ENCODE measurements at places on chromosomes 5 and 9.
A peak's percentile ranks its signal among the peaks of the same experiment; 100 is the strongest.

DNA sequence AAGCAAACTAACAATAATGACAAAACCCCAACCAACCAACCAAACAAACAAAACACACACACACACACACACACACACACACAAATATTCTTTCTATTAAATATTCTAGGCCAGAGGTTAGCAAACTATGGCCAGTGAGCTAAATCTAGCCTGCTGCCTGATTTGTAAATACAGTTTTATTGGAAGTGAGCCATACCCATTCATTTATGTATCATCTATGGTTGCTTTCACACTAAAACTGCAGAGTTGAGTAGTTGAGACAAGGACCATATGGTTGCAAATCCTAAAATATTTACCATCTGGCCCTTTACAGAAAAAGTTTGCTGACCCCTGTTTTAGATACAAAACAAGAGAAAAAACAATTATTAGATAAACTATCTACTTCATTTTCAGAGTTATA lies 620.5 kb upstream of the SEMA6A start:
- no peak overlapping the region for H3K27ac ChIP-seq
- H3K4me1 ChIP-seq: no peaks in the 10 kb centered on the region
- H3K27me3 ChIP-seq: no peaks in the 10 kb centered on the region
- no peak overlapping the region for H3K4me3 ChIP-seq

- no peak overlapping the region for H3K4me3 ChIP-seq
- H3K4me1 ChIP-seq: peaks cover 2% of the 10 kb centered on the region
- no peaks in the 10 kb centered on the region for H3K36me3 ChIP-seq
- DNase-seq: no peak
These were observed 68.3 kb downstream of the ADAMTS2 start for GRCh38 chr5:179276838-179277395.

- H3K27ac ChIP-seq: no peak overlapping the region
- no peak for DNase-seq
- peaks cover 12% of the 10 kb centered on the region for H3K4me1 ChIP-seq
These were observed 12.7 kb upstream of the TGFBI start for GRCh38 chr5:136015966-136016650.

- H3K36me3 ChIP-seq: no peaks in the 10 kb centered on the region
- no peak overlapping the region for H3K27ac ChIP-seq
- DNase-seq: no peak
- no peaks in the 10 kb centered on the region for H3K27me3 ChIP-seq
- H3K4me1 ChIP-seq: peaks cover 6% of the 10 kb centered on the region
- no peak overlapping the region for H3K4me3 ChIP-seq
These were observed 117.0 kb upstream of the BOD1 start for GRCh38 chr5:173733425-173733824.

DNA sequence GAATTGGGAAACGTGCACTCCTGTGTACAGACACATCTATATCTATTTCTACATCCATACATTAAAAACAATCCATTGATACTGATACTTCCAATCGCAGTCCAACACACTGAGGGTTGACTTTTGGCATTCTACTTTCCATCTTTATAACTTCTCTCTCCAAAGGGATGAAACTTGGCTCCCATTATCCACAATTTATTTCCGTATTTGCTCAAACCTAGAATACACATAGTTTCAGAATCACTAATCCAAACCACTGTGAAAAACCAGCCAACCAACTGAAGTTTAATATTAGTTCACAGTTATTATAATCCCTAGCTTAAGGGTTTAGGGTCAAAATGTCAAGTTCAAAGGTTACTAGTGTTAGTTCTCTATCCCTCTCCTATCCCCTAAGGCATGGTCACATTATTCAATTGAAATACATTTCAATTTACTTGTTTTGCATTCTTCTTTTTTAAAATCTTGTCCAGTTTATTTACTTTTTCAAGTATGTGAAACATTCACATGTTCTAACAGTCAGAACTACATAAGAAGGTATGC lies 156.5 kb downstream of the MED27 start:
- no peak overlapping the region for H3K27ac ChIP-seq
- no peaks in the 10 kb centered on the region for H3K27me3 ChIP-seq
- no peak for DNase-seq
- no peak overlapping the region for H3K4me3 ChIP-seq
- H3K36me3 ChIP-seq: peaks cover 7% of the 10 kb centered on the region

DNA sequence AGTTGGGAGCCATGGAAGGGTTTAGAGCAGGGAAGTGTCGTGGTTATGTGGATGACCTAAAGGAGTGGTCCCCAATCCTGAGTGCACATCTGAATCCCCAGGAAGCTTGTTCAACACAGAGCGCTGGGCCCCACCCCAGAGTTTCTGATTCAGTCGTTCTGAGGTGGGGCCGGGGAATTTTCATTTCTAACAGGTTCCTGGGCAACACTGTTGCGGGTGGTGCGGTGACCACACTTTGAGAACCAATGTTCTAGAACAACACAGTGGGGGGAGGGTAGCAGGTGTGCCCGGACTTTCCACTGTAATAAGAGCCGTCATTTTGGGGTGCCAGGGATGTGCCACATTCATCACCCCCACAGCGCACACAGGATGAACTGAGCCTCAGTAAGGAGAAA lies 39.3 kb downstream of the DUSP1 start:
- no peaks in the 10 kb centered on the region for H3K27me3 ChIP-seq
- peaks cover 2% of the 10 kb centered on the region for H3K36me3 ChIP-seq
- DNase-seq: no peak
- peak overlapping the region; percentile 84 for H3K27ac ChIP-seq
- peaks cover 12% of the 10 kb centered on the region for H3K4me1 ChIP-seq
- no peak overlapping the region for H3K4me3 ChIP-seq

DNA sequence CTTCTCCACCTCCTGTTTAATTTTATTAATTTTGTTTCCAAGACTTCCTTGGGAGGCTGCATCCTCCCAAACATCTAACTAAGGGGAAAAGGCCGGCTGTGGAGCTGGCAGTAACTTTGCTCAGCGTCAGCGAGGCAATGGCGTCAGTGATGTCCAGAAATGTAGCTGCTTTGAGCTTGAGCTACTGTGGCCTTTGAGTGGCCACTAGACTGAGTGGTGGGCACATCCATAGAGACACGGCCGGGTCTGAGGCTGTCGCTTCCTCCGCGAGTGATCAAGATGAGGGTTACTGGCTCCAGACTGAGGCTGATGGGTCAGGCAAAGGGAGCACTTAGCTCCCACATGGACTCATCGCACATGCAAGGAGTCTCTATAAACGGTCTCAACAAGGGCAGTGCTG lies 277.0 kb downstream of the HSPA4 start:
- H3K27ac ChIP-seq: no peak overlapping the region
- H3K4me3 ChIP-seq: no peak overlapping the region
- no peaks in the 10 kb centered on the region for H3K36me3 ChIP-seq

- H3K4me3 ChIP-seq: no peak overlapping the region
- H3K27me3 ChIP-seq: peaks cover 43% of the 10 kb centered on the region
- H3K4me1 ChIP-seq: peaks cover 10% of the 10 kb centered on the region
- peak overlapping the region; percentile 72 for H3K27ac ChIP-seq
- DNase-seq: no peak
These were observed 8.7 kb downstream of the GAPT start for GRCh38 chr5:58499941-58500340.

GRCh38 chr5:65100911-65101631 lies 332.3 kb downstream of the CWC27 start:
- no peak for DNase-seq
- H3K4me1 ChIP-seq: peaks cover 27% of the 10 kb centered on the region
- peak overlapping the region; percentile 99 for H3K27ac ChIP-seq
- no peak overlapping the region for H3K4me3 ChIP-seq
- H3K27me3 ChIP-seq: peaks cover 4% of the 10 kb centered on the region

GRCh38 chr5:125065741-125066140 lies 319.3 kb upstream of the ZNF608 start:
- no peak for DNase-seq
- H3K4me3 ChIP-seq: no peak overlapping the region
- H3K4me1 ChIP-seq: no peaks in the 10 kb centered on the region

DNA sequence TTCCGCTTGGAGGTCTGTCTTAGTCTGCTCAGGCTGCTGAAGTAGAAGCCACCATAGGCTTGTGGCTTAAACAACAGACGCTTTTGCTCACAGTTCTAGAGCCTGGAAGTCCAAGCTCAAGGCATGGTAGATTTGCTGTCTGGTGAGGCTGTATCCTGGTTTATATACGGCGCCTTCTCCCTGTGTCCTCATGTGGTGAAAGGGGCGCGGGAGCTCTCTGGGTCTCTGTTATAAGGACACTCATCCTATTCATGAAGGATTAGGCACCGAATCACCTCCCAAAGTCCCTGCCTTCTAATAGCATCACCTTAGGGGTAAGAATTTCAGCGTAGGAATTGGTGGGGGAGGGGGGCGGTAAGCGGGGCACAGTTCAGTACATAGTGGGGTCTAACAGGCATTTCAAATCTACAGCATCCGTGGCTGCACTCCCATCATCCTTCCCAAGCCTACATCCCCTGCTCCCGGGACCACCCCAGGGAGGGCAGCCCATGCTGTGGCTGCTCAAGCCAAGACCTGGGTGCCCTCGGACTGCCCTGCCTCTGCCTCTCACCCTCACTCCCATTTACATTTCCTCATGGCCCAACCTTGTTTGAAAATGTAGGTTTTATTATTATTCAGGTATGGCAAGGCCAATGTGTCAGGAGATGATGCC lies 15.1 kb upstream of the LPCAT1 start:
- peak overlapping the region; percentile 21 for H3K27ac ChIP-seq
- H3K27me3 ChIP-seq: no peaks in the 10 kb centered on the region
- no peak for DNase-seq
- H3K4me1 ChIP-seq: peaks cover 24% of the 10 kb centered on the region

DNA sequence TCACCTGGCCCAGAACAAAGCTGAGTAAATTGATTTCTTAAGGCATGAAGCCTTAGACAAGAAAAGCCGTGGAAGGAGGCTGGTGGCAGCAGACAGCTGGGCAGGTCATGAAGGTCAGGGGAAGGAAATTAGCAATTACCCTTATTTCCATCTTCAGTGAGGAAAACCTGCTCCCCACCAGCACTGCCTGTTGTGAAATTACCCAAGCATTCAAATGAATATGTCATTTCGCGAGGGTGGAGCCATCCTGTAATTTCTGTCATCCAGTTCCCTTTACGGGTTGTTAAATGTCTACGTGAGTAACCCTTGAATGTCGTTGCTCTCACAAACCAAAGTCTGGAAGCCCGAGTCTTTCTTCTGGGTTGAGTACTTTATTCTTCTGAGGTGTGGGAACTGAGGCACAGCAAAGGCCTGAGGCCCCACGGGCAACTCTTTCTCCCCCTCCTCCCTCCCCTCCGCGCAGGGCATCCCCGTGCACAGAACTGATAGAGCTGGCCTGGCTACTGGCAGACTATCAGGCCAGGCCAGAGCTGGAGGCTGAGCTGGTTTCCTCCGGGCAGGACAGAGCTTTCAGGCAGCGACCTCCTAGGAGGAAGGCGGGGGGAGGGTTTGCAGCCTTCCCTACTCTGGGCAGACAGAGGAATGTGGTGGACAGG lies 22.0 kb upstream of the AK3 start:
- peaks cover 5% of the 10 kb centered on the region for H3K4me1 ChIP-seq
- H3K27ac ChIP-seq: peak overlapping the region; percentile 74
- H3K4me3 ChIP-seq: peak overlapping the region; percentile 43
- H3K36me3 ChIP-seq: peaks cover 5% of the 10 kb centered on the region

GRCh38 chr5:38450627-38451026 lies 105.8 kb downstream of the LIFR start:
- H3K4me1 ChIP-seq: peaks cover 38% of the 10 kb centered on the region
- H3K27ac ChIP-seq: no peak overlapping the region
- no peak overlapping the region for H3K4me3 ChIP-seq
- H3K27me3 ChIP-seq: peaks cover 53% of the 10 kb centered on the region

- no peak for DNase-seq
- H3K4me1 ChIP-seq: peaks cover 24% of the 10 kb centered on the region
- peaks cover 3% of the 10 kb centered on the region for H3K36me3 ChIP-seq
- H3K27ac ChIP-seq: no peak overlapping the region
- H3K4me3 ChIP-seq: no peak overlapping the region
These were observed 263.5 kb downstream of the ARHGAP26 start for GRCh38 chr5:143033535-143034250.

GRCh38 chr5:172971482-172971881 lies 12.1 kb upstream of the ATP6V0E1 start:
- H3K27me3 ChIP-seq: no peaks in the 10 kb centered on the region
- no peaks in the 10 kb centered on the region for H3K4me1 ChIP-seq
- no peak for DNase-seq
- no peaks in the 10 kb centered on the region for H3K36me3 ChIP-seq

- H3K4me3 ChIP-seq: no peak overlapping the region
- no peaks in the 10 kb centered on the region for H3K27me3 ChIP-seq
- DNase-seq: no peak
- no peaks in the 10 kb centered on the region for H3K4me1 ChIP-seq
- H3K27ac ChIP-seq: no peak overlapping the region
These were observed 298.0 kb downstream of the FBXL7 start for GRCh38 chr5:15798006-15798405.

- H3K27me3 ChIP-seq: no peaks in the 10 kb centered on the region
- H3K4me3 ChIP-seq: no peak overlapping the region
- no peaks in the 10 kb centered on the region for H3K36me3 ChIP-seq
- no peaks in the 10 kb centered on the region for H3K4me1 ChIP-seq
- no peak for DNase-seq
These were observed 284.9 kb downstream of the TMEM38B start for GRCh38 chr9:105979290-105979689.

- no peaks in the 10 kb centered on the region for H3K4me1 ChIP-seq
- H3K4me3 ChIP-seq: no peak overlapping the region
- H3K27me3 ChIP-seq: peaks cover 8% of the 10 kb centered on the region
- no peaks in the 10 kb centered on the region for H3K36me3 ChIP-seq
- H3K27ac ChIP-seq: no peak overlapping the region
These were observed 137.1 kb upstream of the TMEM161B start for GRCh38 chr5:88405783-88406182.

DNA sequence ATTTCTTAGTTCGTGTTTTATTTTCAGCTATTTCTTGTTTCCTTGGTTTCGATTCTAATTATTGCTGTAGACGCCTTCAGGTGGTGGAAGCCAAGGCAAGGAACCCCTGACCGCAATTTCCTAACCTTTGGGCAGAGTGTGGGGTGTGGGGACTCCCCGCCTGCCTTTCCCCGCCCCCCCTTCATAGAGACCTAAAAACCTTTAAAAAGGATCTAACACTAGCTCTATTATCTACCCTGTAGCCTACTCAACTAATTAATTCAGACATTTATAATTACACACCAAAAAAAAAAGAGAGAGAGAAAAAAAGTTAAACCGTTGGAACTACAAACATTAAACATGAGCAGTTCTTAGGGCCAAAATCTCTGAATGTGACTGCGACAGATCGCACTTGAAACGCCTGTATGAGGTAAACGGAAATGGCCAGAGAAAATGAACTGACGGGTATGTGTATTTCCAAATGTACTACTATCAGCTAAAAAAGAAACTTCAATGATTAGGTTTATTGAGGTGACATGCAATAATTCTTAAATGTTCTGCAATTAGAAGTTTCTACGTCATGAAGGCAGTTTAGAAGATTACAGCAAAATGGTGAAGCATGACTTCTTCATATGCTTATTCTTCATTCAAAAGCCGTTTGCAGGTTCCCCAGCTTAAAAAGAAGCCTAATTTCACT lies 19.0 kb upstream of the FER start:
- peaks cover 36% of the 10 kb centered on the region for H3K27me3 ChIP-seq
- H3K27ac ChIP-seq: peak overlapping the region; percentile 81
- H3K36me3 ChIP-seq: peaks cover 5% of the 10 kb centered on the region
- peak; percentile 17 for DNase-seq
- H3K4me1 ChIP-seq: peaks cover 22% of the 10 kb centered on the region

All from T-helper 17 cell (primary cell).